ENCODE measurements at places on chromosomes 1 and 21.

GRCh38 chr1:226593541-226593940 lies 45.0 kb downstream of the STUM start:
- no peak for DNase-seq

DNA sequence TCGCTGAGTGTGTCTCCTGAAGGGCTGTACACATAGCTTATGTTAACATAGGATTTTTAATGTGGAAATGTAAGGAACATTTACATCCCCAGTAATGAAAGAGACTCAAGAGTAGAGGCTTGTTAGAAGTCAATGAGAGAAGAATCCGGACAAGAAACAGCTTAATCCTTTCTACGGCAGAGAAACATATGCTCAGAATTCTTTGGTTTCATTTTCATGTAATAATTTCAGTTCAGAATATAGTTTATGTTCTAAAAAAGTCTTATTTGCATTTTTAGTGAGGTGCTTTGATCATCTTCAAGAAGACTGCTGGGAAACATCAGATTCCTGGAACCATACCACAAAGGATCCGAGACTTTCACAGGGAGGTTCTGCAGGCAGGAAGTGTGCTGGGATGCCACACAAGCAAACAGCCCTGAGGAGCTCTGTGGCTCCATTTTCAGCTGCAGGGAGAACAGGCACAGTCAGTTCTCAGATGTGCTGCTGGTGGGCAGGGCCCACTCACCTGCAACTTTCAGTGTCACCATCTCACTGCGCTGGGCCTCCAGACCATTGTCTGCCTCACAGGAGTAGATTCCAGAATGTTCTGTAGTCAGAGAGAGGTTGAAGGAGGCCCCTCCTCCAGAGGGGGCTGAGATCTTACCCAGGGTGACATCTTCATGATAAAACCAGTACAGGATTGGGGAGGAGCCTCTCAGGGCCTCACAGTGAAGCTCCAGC lies 28.4 kb downstream of the FCRL5 start:
- no peak for DNase-seq

GRCh38 chr1:185646202-185646683 lies 87.9 kb upstream of the HMCN1 start:
- DNase-seq: peak; percentile 44

GRCh38 chr1:188463919-188464318 lies 1635.2 kb downstream of the PLA2G4A start:
- no peak for DNase-seq

- DNase-seq: no peak
Measured at GRCh38 chr1:192958871-192959270, 100.3 kb downstream of the UCHL5 start.

GRCh38 chr21:41901099-41901498 lies 22.0 kb upstream of the PRDM15 start:
- no peak for DNase-seq

DNA sequence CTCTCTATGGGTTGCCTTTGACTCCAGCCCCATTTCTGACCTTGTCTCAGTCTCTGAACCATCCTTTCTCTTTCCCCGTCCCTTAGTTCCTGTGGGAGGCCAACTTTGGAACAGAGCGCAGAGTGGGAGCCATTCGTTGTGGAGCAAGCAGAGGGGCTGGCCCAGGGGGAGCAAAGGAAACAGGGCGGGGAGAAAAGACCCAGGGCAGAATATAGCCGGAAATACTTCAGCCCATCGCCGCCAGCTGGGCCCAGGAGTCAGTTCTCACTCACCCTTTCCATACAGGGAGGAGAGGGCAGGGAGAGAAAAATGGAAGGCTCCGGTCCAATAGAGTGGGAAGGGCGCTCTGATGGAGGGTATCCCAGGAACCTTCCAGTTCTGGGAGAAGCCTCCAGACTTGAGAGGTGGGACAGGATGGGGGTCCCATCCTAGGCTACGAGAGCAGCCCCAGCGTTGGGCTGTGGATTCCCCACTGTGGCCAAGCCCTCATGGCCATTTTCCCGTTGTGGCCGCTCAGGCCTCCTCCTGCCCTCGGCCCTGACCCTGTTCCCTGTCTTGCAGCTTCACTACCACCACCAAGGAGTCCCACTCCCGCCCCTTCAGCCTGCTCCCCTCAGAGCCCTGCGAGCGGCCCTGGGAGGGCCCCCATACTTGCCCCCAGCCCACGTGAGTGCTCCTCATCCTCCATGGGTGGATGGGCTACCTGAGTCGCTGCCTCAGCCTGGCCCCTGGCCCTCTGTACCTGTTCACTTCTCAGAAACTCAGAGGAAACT lies 10.9 kb downstream of the PEAR1 start:
- DNase-seq: no peak

Data from frontal cortex (tissue), 4 donors.